Stimulated activated CD8-positive, alpha-beta memory T cell treated with anti-CD3 and anti-CD28 coated beads, Interleukin-7, amount 100 ng/mL, for 48 hours (primary cell): ENCODE measurements at places on chromosomes 7 and 10.

- DNase-seq = no peak
These were observed 80.8 kb downstream of the TMEM106B start for GRCh38 chr7:12291870-12292269.

DNA sequence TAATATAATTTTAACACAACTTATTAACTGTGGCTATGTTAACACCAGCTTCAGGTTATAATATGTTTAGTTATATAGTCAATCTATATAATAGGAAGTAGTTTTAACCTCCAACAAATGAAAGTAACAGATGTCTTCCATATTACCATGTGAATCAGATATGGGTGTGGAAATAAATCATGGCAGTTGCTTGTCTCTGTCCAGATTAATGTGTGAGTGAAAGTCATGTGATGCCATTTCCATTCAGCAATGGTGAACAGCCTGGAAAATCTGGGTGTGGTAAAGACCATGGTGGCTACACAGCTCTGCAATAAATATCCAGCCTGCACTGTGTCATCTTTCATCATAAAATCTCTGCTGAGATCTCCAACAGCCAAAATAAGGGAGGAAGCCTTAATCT lies 27.8 kb downstream of the HEPACAM2 start:
- no peak for DNase-seq

DNA sequence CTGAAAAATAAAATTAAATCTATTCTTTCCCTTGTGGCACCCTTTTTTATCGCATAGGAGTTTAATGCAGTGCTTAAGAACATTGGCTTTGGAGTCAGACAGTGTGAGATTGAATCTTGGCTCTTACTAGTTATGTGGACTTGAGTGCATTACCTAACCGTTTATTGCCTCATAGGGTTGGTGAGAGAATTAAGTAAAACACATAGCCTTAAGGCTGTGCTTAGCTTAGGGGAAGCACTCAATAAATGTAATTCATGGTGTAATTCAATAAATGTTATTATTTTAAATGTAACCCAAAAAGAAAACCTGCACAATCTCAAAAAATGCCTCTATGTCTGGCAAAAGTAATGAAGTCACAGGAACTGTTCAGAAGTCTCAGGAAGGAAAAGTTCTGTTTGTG lies 2.7 kb downstream of the STK17A start:
- DNase-seq = no peak

- no peak for DNase-seq
These were observed 38.2 kb upstream of the GTF2I start for GRCh38 chr7:74619235-74619860.

GRCh38 chr7:19009241-19009935 lies 108.0 kb downstream of the TWIST1 start:
- no peak for DNase-seq

- DNase-seq = no peak
These were observed 11.3 kb upstream of the FXYD4 start for GRCh38 chr10:43360086-43360485.

DNA sequence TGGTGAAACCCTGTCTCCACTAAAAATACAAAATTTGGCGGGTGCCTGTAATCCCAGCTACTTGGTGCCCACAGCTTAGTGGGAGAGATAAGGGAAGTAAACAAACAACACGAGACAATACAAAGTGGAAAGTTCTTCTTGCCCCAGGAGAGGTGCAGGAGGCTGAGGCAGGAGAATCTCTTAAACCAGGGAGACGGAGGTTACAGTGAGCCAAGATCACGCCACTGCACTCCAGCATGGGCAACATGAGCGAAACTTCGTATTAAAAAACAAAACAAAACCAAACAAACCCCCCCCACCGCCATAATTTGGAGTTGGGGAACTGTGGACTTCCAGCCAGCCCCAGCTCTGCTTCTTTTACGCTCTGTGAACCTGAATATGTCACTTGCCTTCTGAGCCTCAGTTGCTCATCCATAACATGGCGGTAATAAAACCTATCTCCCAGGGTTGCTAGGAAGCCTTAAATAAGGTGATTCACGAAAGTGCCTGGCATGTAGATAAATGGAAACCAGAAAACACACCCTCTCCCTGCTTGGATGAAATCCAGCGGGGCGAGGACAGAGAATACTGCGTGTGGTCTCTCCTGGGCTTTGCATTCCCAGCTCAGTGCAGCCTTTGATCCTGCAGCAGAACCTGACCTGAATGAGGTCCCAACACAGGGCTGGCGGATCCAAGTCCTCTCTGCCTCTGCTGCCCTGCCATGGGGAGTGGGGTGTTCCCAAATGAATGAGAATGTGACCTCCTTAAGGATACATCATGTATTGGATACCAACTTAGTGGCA lies 10.2 kb downstream of the MLXIPL start:
- no peak for DNase-seq

GRCh38 chr10:89640241-89640640 lies 4.8 kb downstream of the PANK1 start:
- DNase-seq = no peak

DNA sequence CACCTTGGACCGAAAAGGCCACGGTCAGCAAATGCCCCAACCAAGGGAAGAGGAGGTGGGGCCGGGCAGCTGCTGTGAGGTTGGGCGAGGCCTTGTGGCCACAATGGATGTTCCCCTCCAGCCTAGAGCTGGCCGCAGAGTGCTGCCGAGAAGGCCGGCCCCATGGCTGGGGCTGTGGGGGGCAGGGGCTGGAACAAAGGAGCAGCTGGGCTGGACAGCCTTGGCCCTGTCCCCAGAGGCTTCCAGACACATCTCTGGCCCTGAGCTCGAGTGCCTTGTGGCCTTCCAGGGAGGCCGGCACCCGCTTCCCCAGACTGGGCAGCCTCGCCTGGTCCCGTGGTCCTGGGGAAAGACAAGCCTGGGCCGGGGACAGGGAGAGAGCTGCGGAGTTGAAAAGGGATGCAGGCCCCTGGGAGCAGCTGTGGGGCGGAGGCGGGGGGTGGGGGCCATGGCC lies 88.0 kb downstream of the PDGFA start:
- no peak for DNase-seq

GRCh38 chr10:127873901-127874470 lies 18.8 kb downstream of the CLRN3 start:
- no peak for DNase-seq

GRCh38 chr7:47552621-47553020 lies 29.3 kb downstream of the TNS3 start:
- no peak for DNase-seq
